NCI-H345 (cell line): ENCODE measurements at places on chromosomes 4 and X.
A peak's percentile ranks its signal among the peaks of the same experiment; 100 is the strongest.

- DNase-seq = no peak
These were observed 474.4 kb downstream of the RAPGEF2 start for GRCh38 chr4:159577241-159577640.

DNA sequence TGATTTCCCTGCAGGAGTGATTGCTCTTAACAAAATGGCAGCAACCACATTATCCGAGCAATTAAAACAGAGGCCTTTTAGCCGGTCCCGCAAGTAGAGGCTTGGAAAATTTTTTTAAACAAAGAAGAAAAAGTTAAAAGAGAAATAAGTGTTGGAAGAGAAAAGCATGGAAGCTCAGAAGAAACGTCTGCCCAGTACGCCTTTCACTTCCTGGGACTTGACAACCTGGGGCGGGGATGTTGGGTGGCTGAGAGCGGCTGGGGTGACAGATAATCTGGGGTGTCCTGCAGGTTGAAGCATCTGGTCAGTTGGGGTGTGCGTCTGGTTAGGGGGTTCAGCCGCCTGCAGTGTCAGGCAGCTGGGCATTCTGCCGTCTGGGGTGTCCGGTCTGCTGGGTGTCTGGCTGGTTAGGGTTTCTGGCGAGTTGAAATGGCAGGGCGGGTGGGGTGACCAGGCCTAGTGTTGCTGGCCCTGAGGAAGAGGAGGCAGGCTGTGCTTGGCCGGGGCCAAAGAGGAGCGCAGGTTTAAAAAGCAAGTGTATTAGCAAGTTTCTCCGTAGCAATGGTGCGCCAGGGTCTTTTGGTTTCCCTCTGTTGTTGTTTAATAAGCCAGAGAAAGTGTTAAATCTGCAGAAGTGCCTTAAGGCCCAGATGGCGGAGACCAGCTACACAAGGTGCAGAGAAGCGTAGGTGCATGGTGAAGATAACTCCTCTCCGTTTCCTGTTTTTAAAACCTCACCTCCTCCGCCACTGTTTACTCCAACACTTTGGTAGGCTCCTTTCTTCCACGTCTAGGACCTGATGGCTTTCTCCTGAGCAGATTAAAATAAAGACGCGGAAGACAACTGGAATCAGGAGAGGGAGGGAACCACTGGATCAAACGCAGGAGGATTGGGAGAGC is 5.6 kb downstream of the HAND2 start:
- no peak for DNase-seq

DNA sequence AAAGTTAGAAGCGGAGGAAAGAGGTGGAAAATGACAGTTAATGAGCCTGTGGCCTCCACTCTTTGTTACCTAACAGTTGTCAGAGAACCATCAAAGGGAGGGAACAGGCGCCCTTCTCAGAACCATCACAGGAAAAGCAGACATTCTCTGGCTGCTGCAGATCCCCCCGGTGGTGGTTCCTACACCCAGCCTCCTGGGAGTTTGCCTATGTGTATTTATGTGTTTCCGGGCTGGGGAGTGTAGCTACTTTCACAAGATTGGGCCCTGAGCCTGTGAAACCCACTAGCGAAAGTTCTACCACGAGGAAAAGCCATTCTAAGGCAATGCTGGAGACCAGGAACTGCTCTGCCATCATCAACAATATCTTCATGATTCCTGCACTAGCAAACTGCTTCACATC is 52.7 kb upstream of the BCOR start:
- DNase-seq = no peak

GRCh38 chrX:70508296-70508911 is 63.8 kb downstream of the DLG3 start:
- DNase-seq = peak; percentile 60

DNA sequence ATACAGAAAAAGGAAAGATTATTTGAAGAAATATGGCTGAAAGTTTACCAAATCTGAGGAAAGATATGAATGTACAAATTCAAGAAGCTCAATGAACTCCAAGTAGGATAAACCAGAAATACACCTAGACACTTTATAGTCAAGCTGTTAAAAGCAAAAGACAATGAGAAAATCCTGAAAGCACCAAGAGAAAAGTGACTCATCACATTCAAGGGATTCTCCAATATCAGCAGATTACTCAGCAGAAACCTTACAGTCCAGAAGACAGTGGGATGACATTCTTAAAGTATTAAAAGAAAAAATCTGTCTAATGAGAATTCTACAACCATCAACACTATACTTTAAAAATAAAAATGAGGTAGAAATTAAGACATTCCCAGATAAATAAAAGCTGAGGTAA is 223.8 kb upstream of the ZCCHC13 start:
- DNase-seq = no peak

DNA sequence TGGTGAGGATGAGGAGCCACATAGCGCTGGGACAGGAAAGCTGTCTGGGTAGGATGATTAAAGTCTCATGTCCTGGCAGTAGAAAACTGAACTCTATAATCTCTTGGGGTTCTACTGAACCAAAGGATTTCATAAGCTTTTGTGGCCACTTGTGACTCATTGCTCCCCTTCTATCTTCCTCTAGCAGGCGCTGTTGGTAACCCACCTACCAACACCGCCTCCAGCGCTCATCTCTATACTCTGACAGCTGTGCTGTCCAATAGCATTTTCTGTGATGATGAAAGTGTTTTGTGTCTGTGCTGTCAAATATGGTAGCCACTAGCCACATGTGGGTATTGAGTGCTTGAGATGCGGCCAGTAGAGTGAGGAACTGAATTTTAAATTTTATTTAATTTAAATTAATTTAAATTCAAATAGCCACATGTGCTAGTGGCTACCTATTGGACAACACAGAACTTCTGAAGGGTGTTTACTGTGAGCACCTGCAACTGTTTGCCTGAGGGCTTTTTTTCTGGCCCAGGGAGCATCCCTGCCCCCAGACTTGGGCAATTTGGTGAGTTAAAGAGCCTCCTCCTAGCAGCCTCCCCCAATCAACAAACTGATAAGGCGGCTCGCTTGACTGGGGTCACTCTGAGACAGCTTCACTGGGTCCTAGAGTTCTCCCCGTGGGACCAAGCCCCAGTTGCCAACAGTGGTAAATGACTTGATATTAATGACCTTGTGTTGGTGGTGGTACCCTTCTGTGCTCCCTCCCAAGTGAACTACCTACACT is 169.2 kb upstream of the ATP6AP2 start:
- DNase-seq = no peak

DNA sequence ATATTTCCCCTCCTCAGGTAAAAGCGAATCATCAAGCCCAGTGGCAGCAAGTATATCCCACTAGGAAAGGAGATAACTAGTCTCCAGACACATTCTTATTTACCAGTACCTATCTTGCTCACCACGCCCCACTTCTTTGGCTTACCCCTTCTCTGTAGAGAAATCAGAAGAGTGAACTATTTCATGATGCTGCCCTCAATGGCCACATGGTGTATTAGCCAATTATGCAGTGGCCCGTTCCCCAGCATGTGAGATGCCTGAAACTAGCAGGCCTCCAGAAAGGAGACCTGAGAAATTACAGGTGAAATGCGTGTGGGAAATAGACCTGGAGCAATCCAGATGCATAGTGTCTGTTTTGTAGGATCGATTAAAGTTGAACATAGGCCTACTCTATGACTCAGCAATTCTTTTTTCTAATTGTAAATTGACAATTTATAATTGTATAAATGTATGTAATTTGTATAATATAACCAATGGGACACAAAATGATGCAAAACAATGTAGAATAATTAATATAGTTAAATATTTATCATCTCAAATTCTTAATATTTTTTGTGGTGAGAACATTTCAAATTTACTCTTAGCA is 87.3 kb downstream of the CXCL13 start:
- DNase-seq = no peak

DNA sequence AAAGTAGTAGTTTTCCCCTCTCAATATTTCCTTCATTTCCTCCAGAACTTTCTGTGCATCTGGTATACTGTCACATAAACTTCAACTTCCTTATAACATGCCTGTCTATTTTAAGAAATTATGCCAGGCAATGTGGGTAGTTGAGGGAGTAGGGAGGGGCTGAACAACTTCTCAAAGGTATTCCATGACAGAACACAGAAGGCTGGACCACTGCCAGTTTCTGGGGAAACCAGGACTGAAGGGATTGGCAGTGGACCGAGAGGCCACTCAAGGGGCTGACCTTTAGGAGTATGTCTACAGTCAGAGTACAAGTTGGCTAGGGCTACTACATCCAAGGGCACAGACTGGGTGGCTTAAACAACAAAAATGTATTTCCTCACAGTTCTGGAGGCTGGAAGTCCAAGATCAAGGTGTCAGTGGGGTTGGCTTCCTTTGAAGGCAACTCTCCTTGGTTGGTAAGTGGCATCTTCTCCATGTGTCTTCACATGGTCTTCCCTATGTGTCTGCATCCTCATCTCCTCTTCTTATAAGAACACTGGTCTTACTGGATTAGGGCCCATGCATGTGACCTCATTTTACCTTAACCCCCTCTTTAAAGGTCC is 6.9 kb downstream of the SH3RF1 start:
- DNase-seq = no peak

DNA sequence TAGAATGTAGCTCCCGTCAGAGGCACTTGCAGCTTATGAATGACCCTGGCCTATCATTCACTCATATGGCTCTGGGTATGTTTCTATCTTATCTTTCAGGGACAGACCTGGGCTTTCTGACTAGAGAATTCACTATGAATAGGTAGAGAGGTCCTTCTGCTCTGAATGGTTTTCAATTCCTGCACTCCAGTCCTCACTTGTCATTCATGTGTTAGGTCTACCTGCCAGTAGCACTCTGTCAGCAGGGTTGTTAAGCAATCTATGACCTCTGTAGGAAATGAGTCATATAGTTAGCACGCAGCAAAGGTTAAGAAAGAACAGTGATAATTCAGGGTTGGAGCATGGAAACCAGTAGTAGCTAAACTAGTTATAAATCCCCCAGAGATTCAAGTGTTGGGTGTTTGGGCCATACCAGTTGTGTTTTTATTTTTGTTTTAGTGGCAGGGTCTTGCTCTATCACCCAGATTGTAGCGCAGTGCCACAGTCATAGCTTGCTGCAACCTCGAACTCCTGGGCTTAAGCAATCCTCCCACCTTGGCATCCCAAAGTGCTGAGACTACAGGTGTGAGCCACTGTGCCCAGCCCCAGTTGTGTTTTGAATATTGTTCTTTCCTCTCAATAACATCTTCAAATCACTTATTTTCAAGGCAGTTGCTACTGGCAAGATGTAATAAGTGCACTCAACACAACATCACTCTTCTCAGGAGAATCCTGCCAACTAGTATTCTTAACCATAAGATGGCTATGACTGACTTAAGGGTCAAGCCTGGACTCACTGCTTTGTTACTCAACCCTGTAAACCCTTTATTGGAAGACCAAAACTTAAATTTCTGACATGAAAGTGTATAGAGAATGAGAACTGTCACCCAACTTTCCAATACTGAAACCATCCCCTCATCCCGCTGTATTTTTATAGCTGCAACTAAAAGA is 25.1 kb downstream of the ARL13A start:
- no peak for DNase-seq

- DNase-seq = no peak
These were observed 86.7 kb upstream of the WDR44 start for GRCh38 chrX:118259213-118259612.

DNA sequence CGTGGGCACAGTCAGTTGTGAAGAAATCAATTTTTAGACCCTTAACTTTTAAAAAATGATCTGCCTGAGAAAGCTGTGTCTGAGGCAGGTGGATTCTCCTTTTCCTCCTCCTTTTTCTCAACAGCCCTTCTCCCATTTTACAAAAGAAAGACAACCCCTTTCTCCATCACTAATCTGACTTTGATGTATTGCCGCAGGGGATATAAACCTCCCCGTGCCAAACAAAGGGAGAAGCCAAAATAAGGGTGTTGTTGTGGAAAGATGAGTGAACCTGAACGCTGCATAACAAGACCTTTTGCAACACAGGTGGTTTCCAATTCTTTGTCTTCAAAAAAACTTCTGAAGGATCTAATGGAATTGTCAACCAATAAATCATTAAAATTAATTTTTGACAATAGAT is 8.4 kb upstream of the FHL1 start:
- DNase-seq = no peak

- DNase-seq = no peak
These were observed 8.0 kb downstream of the IBSP start for GRCh38 chr4:87807402-87807801.

DNA sequence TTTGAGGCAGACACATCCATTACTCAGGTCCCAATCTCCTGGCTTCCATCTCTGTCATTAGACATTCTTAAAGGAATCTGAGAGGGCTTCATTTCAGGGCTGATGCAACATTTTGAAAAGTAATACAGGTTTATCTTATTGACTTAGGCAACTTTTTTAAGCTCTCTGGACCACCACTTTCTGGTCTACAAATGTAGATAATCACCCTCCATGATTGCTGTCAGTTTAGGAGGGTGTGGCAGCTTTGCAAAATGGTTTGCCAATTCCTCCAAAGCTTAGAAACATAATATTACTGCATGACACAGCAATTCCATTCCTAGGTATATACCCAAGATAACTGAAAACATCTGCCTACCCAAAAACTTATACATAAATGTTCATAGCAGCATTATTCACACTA is 77.6 kb downstream of the ARHGAP6 start:
- DNase-seq = no peak

DNA sequence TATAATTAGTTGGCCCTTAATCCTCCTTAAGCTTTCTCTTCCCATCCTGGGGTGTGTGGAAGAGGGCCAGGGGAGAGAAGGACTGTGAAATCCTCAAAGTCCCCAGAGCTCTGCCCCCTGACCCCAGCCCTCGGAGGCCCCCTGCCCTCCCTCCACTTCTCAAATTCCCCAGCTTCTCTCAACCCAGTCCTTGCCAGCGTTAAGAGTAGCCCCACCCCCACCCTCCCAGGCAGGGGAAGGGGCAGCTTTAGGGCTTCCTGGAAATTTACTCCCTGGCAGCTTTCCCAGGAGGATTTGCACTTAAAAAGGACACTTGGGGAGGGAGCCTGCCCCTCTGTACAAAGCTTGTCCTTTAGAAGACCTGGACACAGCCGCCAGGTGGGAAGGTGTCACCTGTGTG is 11.8 kb upstream of the CD40LG start:
- DNase-seq = no peak

DNA sequence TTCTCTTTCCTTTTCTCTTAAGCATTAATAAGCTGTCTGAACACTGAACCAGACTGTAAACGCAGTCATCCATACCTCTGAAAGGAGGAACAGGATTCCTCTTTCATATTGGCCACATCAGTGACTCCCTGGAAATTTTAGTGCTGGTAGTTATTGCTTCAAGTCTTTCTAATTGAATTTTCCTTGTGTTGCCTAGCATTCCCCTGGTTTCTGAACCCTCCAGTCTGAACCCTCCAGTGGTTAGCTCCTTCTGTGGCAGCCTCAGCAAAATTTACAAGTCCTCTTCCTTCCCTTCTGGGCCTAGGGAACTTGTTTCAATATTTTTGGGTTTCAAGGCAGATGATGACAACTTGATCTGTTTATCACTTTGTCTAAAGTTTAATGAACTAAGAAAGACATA is 7.9 kb downstream of the SPARCL1 start:
- DNase-seq = no peak

- no peak for DNase-seq
These were observed 121.8 kb downstream of the PTTG2 start for GRCh38 chr4:38082021-38082420.

- peak; percentile 53 for DNase-seq
These were observed 104.0 kb upstream of the MBNL3 start for GRCh38 chrX:132592880-132593279.
